ENCODE measurements at places on chromosomes 7 and 10.

DNA sequence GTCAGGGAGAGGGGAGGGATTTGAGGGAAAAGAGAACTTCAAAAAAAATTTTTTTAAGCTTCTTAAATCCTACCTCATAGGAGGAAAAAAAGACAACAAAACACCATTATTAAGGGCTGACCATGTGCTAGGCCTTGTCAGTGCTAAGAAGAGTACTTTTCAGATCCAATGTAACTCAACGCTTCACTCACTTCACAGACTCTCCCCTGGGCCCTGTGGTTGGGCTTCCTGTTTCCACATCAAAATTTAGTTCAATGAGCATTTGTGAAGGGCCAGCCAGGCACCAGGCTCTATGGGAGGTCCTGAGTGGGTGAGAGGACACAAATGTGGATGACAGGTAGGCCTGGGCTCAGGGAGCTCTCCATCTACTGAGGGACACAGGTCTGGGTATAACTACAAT lies 249.8 kb downstream of the PTEN start:
- DNase-seq, result no peak

DNA sequence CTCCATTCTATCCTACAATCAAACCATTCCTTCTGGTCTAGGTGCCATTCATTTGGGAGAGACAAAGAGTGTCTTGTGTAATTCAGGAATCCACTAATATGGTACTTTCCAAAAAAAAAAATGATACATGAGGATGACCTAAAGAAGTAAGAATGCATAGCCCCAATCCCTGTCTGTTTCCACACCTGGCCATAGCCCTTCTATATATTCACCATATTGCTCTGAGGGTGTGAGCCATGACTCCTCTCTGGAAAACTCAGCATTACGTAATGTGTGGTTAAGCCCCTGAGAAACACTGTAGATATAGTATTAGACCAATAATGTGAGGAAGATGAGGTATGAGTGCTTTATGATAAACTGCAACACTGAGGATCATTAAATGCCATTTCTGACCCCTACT lies 592.7 kb downstream of the INHBA start:
- DNase-seq, result peak; percentile 82

DNA sequence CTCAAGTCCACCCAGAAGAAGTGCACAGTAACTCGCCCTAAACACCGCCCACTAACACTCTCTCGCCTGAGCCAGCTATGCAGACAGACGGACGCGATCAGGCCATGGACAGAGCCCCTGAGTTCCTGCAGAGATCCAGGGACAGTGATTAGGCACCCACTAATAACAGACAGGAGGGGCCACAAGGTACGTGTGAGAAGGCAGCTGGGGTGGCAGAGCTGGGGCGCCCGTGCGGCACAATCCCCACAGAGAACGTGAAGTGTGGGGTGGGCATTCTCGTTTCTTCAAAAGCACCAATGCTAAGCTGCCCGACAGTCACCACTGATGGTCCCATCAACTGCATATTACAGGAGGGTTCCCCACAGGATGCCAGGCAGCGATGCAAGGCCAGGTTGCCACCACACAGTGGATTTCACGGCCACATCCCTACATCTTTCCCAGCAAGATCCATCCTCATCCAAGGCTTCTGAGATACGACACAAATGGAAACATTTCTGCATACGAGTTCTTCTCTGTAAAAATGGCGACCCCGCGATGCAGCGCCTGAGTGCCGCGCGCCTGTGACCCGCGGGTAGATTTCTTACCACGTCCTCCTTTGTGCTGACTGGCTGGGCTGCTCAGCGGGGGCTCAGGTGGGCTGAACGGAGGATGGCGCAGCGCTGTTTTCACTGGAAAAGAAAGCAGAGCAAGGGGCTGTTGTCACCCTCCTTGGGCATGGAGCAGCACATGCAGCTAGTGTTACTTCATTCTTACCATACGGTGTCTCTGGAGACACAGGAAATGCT lies 237.5 kb downstream of the TNS3 start:
- DNase-seq, result no peak

DNA sequence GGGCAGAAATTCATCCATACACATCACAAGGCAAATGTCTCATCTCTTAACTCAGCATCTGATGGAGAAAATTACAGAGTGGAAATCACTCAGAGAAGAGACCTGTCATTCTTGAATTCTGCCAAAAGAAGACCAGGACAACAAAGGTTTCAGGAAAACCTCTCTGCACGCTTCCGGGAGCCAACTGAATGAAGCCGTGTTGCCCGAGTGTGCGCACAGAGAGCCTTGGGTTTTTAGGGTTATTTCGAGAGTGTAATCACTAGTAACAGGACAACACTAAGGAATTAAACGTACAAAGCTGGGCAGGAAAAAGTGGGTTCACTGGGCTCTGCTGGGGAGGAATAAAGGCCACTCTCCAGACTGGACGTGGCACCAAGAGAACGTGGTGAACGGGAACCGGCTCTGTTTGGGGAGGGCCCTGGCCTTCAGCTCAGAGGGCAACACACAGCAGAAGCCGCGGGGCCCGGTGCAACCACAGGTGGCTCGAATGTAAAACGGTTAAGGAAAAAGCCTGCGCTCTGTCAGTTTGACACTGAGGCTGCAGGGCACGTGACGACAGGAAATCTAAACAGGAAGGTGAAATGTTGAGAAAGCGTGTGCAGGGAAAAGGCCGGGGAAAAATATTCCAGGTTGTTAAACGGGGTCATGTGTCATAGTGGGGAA lies 331.5 kb downstream of the DNAJB6 start:
- DNase-seq, result no peak

Data from RWPE1 (cell line).